ENCODE measurements at places on chromosomes 5 and 9.

- DNase-seq = no peak
These were observed 664.8 kb upstream of the ZNF608 start for GRCh38 chr5:125411071-125411743.

DNA sequence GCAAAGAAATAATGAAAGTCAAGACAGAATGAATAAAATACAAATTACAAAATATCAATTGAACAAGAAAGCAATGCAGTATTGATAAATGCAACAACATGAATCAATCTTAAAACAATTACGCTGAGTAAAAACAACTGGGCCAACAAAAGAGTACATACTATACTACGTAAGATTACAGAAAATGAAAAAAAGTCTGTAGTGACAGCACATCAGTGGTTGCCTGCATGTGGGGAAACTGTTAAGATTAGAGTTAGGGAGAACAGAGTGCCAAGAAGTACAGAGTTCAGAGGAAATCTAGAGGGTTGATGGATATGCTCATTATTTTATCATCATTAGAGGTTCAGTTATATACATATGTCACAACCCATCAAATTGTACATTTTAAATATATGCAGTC is 706.6 kb upstream of the ACO1 start:
- no peak for DNase-seq

DNA sequence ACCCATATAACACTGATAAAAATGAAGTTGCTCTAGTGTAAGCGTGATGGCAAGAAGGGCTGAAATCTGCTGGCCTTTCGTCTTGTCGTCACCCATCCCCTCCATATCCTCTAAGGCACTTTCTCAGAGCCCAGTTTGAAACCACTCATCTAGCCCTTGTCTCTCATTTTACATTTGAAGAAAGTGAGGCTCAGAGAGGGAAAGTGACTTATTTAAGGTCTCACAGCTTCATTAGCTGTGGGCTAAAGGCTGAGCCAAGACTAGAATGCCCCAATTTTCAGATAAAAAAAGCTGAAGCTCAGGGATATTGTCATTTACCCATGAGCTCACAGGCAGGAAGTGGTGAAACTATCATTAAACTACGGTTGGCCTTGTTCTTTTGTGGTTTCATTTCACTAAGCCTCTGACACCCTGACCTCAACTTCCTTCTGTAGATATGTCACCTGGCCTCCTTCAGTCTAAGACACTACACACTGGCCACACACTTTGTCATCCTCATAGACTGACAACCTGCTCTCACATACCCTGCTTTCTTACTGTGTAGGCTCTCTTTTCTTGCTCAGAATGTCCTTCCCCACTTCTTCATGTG is 176.7 kb upstream of the DMAC1 start:
- no peak for DNase-seq

GRCh38 chr9:79164406-79164805 is 407.4 kb upstream of the TLE4 start:
- DNase-seq = no peak

DNA sequence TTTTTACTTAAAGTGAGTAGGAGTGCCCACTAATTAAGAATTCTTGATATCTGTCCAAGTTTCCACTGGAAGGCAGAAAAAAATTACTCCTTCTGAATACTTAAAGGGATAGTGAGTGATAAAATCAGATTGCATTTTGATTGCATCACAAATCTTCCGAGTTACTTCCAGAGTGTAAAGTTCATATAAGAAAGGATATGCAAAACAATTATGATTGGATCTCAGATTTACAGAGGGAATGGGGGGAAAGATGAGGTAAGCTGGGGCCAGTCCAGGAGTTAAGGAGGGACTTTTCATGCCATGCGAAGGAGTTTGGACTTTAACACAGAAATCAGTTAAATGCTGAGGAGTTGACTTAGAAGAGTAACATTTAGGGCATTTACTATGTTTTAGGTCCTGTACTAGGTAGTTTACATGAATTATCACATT is 9.3 kb upstream of the RNF145 start:
- DNase-seq = no peak

GRCh38 chr5:122517091-122517490 is 205.1 kb downstream of the SNCAIP start:
- DNase-seq = no peak

- DNase-seq = no peak
These were observed 60.3 kb downstream of the STX17 start for GRCh38 chr9:99966716-99967115.

DNA sequence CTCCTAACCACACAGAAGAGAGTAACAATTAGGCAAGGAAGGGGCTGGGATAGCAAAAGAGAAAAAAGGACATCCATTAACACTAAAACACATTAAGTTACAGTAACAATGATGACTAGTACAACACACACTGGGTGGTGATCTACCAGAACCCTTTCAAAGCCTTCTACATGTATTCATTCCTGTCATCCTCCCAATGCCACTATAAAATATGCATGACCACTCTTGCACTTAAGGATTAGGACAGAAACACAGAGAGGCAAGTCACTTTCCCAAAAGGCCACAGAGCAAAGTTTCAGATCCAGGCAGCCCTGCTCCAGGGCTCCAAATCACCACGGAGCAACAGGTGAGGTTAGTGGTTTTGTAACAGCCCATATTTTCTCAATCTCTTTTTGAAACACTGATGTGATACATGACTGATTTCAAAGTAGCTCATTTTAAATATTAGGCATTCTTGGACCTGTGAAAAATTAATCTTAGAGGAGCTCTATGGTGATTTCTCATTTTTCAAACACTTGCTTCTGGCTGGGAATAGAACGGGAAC is 86.7 kb downstream of the AUH start:
- DNase-seq = no peak

- no peak for DNase-seq
These were observed 1172.9 kb downstream of the CDH12 start for GRCh38 chr5:21680196-21680595.

DNA sequence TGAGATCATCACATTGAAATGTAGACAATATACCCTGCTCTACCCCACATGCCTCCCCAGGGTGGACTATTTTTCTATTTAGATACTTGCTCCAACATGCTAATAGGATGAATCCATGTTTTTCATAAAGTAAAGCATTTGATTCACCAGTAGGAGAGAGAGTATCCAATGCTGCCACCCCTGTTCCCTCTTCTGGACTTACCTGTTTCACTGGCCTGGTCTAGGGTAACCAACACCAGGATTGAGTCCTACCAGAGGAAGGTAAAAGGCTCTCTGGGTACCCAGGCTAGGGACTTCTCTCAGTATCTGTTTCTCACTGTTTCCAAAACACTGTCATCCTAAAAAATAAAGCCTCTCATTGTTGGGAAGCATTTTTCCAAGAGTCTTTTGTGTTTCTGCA is 30.2 kb upstream of the GABRP start:
- DNase-seq = no peak

DNA sequence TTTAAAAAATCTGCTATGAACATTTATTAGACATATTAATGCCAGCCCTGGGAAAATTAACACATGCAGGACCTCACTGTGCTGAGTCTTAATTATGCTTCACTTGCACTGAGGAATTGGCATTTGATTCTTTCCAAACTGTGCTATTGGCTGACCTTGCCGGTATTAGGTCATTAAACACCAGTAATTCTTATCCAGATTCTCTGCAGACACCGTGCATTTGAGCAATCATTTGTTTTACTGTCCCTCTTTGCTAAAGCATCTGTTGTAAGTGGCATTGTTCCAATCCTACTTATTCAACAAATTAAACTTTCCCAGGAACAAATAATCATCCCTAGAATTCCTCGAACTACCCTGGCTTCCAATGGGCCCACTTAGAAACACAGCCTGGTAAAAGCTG is 145.0 kb downstream of the SLC12A2 start:
- no peak for DNase-seq

- DNase-seq = no peak
These were observed 127.1 kb downstream of the PRDM6 start for GRCh38 chr5:123215929-123216702.

DNA sequence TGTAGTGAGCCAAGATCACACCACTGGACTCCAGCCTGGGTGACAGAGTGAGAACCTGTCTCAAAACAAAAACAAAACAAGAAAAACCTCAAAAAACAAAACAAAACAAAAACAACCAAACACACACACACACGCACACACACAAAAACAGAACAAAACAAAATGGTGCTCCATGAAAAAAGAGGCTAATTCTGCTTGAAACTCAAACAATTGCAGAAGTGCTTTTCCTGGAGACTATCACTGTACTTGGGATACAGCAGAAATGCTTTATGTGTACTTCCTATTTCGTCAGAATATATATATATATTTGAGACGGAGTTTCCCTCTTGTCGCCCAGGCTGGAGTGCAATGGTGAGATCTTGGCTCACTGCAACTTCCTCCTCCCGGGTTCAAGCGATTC is 49.9 kb upstream of the HSPA9 start:
- no peak for DNase-seq

All from activated CD8-positive, alpha-beta memory T cell treated with anti-CD3 and anti-CD28 coated beads, Interleukin-2, amount 50 U/mL, for 48 hours (primary cell).